Vagina (tissue), 2 donors: ENCODE measurements at places on chromosomes 11 and 22.

DNA sequence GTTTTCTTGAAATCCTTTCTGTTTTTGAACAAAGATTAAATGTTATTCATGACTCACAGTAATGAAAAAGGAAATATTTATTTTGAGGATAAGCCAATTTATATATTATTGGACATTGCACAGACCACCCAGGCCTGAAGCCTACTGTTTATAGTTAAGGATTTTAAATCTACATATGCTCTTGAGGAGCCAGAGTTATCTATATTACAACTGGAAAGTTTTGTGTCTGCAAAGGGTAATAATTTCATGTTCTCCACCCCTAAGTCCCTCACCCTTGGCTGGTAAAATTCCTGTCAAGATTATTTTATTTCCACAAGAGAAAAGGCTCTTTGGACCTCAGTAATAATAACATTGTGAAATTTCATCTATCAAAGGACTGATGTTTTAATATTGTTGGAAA lies 228.2 kb downstream of the TMEM135 start:
- no peak for DNase-seq

DNA sequence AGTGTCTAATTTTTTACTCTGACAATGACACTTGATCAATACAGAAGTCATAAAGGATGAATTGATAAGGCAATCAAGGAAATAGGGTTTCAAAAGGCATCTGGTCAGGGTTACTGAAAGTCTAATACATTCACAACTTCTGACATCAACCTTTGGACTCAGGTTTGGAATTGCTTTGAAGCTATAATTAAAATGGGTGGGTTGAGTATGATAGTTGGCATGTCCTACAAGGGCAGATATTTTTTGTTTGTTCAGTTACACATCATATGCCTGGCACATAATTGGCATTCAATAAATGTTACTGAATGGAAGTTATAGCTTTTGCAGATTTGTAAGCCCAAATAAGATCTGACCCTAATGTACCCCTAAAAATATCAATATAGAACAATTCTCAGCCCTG lies 7.3 kb upstream of the FUT4 start:
- DNase-seq: no peak

DNA sequence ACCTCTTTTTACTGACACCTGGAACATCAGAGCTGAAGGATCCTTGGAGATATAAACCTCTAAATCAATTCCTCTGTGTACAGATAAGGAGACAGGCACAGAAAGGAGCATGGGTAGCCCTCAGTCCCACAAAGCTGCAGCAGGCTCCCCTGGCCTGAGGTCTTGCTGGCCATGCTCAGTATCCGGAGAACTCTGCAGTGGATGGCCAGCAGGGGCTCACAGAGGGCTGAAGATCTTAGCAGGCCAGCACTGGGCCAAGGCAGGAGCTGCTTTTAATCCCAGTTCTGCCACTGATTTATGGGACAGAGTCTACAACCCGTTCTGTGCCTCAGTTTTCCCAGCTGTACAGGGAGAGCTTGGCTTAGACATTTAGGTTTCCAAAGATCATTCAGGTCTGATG lies 52.6 kb upstream of the LRRC32 start:
- DNase-seq: no peak

- no peak for DNase-seq
Measured at GRCh38 chr11:62804310-62805075, 747 bp downstream of the NXF1 start.

GRCh38 chr11:123187665-123188507 lies 7.2 kb downstream of the CLMP start:
- no peak for DNase-seq

GRCh38 chr22:43377896-43378704 lies 33.7 kb upstream of the MPPED1 start:
- no peak for DNase-seq

DNA sequence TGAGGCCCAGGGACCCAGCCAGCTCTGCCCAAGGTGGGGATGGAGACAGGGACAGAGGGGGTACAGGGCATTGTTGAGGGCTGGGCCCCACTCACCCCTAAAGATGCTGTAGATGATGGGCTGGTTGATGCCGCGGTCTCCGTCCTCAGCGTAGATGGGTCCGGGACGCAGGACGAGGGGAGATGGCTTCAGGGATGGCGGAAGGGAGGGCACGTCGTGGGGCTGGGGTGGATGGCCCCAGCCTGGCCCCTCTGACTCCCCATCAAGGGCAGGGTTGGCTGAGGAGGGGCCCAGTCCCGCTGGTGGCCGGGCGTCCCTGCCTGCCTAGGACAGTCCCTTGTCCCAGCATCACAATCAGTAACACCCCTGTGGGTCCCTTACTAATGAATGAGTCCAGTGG lies 4.5 kb upstream of the IRF7 start:
- DNase-seq: no peak

DNA sequence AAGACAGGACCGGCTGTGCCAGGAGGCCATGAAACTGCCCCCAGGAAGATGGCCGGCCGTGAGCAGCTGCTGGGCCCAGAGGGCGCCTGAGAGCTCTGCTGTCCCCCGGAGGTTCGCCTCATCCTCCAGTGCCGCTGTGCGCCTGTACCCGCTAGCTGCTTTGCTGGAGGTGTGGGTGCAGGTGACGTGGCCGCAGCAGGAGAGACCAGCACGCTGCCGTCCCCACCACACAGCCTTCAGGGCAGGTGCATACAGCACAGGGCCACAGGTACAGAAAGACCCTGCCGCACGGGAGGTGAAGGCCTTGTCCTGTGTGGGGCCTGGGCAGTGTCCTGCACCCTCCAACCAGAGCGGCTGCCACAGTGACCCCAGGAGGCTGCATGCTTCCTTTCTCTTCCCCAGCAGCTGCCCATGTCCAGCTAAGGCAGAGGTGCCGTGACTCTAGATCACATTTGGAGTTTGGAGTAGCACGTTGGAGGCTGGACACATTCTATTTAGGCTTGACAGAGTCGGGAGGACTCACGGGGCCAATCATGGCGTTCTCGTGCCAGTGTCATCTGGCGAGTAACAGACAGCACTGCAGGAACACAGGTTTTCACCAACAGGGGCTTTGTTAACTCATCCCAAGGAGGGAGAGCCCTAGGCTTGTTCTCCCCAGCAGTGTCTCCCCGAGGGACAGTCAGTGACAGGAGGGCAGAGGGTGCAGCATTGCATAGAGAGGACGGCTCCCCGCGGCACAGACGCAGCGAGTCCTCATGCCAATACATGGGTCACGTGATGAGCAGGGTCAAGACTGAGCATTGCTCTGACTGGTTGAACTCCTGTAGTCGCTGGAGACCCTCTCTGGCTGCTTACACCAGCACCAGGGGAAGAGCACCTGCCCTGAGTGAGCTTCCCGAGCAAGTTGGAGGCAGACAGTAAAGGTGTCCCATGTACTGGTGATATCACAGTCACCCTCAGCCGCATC lies 18.7 kb upstream of the PANX2 start:
- DNase-seq: no peak

- DNase-seq: no peak
Measured at GRCh38 chr11:125766251-125766650, 12.4 kb downstream of the PATE2 start.

GRCh38 chr11:44263738-44264437 lies 46.1 kb downstream of the ALX4 start:
- no peak for DNase-seq

DNA sequence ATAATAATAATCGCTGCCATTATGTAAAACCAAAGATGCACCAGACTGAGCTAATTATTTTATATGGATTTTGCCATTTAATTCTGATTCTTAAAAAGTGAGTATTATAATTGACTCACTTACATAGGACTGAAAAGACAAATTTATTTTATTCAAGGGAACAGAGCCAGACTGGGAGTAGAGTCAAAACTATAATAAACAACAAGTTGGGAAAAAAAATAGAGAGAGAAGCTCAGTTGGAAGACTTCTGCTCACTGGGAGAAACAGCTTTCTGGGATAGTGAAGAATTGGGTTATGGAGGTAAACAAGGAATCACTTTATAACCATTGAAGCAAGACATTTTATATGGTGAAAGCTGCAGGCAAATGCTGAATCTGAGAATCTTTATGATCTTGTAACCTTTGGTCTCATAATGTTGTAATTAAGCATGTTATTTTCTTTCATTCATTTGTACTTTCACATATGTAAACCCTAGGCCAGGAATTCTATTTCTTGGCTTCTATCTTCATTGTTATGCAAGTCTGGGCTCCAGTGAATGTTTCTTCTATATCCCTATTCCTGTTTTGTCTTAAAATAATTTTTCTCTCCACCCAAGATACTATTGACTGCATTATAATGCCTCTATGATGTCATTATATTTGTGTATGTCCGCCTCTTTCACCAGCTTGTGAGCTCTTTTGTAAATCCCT lies 725.3 kb upstream of the CCDC179 start:
- no peak for DNase-seq

DNA sequence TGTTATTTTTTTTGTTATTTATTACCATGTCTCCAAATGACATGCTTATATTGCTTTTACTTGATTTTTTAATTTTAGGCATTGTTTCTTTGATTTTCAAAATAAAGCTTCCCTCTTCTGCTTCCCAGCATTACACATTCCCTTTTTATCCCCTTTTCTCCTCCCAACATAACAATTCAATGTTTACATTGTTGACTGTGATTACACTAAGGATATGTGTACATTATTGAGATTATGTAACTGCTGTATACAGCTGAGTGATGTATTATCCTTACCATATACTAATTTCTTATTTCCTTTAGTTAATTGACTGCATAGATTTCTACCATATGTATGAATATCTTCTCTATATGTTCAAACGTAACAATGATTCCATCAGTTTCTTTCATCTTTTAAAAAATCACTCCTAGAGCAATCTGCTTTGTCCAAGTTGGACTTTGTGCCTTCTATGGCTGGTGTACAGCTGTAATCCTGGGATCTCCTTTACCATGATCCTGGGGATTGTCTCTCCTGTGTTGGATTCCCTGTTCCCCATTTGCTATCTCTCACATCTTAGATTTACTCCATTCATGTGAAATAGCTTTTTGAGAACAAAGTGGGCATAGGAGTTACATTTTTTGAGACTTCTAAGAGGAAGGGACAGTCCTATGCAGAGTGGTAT lies 21.6 kb downstream of the AASDHPPT start:
- no peak for DNase-seq

GRCh38 chr11:1880746-1881441 lies 10.8 kb downstream of the PRR33 start:
- DNase-seq: no peak

DNA sequence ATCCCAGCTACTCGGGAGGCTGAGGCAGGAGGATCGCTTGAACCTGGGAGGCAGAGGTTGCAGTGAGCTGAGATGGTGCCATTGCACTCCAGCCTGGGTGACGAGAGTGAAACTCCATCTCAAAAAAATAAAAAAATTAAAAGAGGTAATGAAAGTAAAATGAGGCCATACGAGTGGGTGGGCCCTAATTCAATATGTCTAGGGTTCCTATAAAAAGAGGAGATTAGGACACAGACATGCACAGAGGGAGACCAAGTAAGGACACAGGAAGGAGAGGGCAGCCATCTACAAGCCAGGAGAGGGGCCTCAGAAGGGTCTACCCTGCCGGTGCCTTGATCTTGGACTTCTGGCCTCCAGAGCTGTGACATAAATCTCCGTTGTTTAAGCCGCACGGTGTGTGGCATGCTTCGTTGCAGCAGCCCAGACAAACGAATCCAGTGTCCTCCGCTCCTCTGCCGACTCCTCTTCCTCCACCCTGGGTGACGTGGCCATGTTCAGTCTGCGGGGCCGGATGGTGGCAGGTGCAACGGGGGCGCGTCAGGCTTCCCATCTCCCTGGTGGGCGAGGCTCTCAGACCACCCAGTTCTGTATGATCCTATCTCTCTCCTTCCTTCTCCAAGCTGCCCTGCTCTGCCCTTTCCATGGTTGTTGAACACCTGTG lies 51.6 kb upstream of the PARVG start:
- DNase-seq: no peak
